NCI-H1694 treated with DMSO at 0.1 percent for 48 hours (cell line): ENCODE measurements at places on chromosomes 7 and 10.
A peak's percentile ranks its signal among the peaks of the same experiment; 100 is the strongest.

- DNase-seq: no peak
Measured at GRCh38 chr7:2384354-2385243, 18.8 kb upstream of the CHST12 start.

DNA sequence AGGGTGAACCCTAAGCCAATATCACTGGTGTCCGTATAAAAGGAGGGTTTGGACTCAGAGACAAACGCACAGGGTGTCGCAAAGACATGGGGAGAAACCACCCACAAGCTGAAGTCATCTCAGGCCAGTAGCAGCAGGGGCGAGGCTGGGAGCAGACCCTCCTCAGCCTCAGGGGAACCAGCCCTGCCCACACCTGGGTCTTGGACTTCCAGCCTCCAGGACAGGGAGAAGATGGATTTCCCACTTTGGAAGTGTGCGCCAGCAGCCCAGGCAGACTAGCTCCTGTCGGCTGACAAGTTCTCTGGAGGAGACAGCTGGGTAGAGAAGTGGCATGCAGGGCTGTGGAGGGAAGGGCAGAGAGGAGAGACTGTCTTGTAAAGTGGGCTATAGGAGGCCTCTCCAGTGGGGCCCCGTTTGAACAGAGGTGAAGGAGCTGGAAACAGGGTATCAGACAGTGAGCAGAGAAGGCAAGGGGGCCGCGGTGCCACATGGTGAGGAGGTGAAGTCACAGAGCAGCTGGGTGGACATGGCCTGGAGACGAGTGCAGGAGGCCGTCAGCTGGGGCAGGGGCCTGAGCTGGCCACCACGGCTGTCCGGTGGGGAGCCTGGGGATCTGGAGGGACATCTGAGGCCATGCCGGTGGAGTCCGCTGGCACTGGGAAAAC is 475.6 kb downstream of the PTPRN2 start:
- DNase-seq: no peak

DNA sequence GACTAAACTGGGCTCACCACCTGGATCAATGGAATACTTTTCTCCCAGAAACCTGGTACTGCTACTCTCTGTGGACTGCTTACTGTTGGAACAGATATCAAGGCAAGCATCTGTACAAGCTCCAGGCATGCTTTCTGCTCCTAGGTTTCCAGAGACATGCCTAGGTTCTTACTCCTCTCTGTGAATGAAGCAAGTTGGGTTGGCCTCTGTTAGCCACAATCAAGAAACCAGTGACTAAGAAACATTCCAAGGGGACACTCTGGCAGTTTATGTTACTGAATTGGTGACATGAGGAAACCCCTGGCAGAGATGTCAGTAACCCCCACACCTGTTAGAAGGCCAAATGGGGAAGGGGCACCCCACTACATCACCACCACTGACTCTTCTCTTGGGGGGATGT is 121.9 kb downstream of the GFRA1 start:
- DNase-seq: no peak

GRCh38 chr7:150361402-150361801 is 7.2 kb upstream of the REPIN1 start:
- DNase-seq: no peak

- DNase-seq: no peak
Measured at GRCh38 chr7:134405299-134405698, 53.6 kb downstream of the AKR1B1 start.

DNA sequence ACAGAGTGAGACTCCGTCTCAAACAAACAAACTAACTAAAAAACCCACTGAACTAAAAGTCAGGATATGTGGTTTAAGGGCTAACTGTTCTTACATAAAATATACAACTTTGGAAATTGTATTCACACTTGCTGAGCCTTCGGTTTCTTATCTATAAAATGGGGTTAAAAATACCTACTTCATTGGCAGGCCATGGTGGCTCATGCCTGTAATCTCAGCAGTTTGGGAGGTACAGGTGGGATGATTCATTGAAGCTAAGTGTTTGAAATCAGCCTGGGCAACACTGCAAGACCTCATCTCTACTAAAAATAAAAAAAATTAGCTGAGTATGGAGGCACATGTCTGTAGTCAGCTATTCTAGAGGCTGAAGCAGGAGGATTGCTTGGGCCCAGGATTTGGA is 115.4 kb upstream of the KLF6 start:
- no peak for DNase-seq

DNA sequence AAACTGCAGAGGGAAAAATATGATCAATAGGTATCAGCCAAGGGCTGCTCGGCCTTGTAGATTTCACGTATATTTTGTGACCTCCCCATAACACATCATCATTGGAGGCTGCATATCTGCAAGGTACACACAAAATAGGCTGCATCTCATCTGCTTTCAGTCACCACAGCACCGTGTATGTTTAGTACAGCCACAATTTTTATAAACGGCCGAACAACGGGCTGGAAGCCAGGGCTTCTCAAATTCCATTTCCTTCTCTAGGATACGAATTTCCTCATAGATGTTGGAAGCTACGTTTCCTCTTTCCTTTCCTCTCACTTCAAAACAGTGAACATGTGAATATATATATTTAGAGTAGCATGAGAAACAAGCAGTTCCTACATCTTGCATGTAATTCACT is 20.2 kb upstream of the FOXK1 start:
- DNase-seq: no peak

- peak; percentile 2 for DNase-seq
Measured at GRCh38 chr7:47945261-47946015, 2.8 kb downstream of the PKD1L1 start.

DNA sequence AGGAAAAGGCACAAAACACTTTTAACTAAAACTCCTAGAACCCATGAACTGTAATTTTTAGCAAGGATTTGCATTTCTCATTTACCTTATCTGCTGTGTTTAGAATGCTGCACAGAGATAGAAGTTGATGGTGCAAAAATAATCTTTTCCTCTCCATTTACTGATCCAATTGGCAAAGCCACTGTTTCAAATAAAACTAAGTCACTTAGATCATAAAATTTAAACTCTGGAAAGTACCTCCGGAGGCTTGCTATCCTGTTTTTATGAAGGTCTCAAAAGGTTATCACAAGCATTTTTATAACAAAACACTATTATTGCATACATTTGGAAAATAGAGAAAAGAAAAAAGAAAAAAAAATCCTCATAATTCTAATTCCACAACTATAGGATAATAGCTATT is 7.6 kb downstream of the CPA2 start:
- DNase-seq: peak; percentile 53
